COLO829 (cell line): ENCODE measurements at places on chromosomes 4 and X.

DNA sequence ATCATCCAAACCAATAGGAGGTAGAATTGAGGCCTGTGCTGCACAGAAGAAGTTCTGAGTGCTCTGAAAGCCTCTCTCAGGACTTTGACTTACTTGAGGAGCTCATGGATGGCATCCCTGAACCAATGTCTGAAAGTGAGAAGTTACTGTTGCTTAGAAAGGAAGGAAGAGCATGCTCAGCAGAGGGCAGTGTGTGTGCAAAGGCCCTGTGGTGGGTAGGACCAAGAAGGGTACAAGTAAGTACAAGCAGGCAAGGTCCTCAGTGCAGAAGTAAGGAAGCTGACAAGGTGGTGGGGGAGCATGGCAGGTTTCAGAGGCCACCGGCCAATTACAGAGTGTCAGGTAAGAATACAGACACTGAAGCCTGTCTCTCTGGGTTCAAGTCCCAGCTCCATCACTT lies 31.4 kb upstream of the LGI2 start:
- no peak for DNase-seq

DNA sequence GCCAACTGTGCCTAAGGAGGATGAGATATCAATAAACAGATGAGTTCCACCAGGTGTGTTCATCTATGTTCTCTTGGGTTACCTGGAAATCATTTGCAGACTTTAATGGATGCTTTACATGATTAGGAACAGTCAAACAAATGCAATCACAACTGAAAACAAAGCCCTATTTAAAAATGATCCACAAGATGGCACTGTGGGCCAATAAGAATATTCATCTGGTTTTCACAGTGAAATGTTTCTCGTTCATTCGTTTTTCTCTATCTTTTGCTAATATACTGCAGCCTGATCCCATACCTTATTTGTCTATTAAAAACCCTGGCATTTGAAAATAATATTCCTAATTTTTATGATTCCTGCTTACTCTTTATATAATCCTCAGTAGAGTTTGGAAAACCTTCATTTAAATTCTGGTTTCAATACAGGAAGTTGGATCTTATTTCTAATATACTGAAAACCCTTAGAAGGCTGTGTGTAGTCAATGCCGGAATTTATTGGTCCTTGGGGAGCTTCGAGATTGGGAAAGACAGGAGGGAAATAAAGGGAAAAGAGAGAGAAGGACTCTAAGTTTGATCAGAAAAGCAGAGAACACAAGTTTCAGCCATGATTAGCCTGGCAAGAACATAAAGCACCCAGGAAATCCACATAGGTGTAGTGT lies 63.8 kb upstream of the TAPT1 start:
- DNase-seq = peak; percentile 54

GRCh38 chr4:41678086-41678816 lies 70.3 kb downstream of the PHOX2B start:
- no peak for DNase-seq

DNA sequence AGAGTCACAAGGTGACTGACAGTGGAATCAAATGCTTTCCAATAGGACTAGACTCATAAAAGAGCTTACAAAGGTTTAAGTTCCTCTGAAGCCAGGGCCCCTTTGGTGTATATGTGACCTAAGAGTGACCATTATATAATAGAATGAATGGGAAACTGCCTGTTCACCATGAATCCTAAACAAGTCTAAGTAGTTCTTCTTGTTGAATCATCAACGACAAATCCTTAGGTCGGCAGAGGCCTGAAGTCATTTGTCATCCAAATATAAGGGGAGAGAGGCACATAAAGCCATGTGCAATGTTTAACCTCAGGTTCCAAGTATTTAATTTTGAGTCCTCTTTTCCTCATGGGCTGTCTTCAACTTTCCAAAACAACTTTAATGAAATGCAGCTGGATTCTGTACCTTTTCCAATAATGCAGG lies 122.4 kb downstream of the RASL11B start:
- DNase-seq = no peak

DNA sequence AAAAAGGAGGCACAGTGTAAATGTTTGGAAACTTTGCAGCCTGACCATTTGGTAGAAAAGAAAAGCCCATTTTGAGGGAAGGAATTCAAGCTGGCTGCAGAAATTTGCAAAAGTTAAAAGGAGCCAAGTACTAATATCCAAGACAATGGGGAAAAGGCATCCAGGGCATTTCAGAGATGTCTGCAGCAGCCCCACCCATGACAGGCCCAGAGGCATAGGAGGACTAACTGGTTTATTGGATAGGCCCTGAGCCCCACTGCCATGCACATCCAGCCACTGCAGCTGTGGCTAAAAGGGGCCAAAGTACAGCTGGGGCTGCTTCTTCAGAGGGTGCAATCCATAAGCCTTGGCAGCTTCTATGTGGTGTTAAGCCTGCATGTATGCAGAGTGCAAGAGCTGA lies 104.9 kb downstream of the HS3ST1 start:
- DNase-seq = no peak

GRCh38 chr4:109020861-109021260 lies 258.0 kb upstream of the ETNPPL start:
- DNase-seq = no peak

GRCh38 chr4:183989461-183989860 lies 84.4 kb downstream of the STOX2 start:
- DNase-seq = no peak

- DNase-seq = no peak
Measured at GRCh38 chr4:2790583-2791517, 2.0 kb upstream of the SH3BP2 start.

DNA sequence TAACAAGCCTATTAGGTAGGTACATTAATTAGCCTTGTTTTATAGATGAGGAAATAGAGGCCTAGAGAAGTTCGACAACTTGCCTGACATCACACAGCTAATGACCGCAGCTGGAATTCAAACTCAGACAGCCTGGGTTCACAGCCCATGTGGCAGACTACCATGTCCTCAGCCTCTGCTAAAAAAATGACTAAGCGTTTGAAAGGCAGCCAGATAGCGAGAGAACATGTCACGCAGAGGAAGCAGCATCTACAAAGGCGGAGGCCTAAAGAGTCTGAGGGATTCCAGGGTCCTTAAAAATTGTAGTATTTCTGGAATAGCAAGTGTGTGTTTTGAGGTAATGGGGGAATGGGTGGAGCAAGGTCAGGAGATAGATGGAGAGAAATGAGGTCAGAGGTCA lies 33.2 kb upstream of the BMP15 start:
- DNase-seq = no peak

DNA sequence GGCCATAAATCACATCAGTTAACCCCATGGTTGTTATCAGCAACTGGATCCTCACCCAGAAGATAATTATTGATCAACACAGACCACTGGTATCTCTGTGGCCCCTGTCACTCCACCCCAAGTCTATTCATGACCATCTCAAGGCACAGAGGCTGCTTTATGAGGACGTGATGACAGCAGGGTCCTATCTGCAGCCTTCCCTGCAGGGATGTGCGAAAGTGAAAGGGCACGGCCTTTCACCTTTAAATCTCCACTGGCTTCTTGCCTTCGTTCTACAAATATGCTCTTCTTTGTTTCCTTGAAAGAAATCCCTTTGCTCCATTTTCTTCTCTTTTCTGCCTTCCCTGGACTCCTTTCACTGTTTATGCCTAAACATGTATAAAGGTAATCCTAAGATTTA lies 170.6 kb upstream of the EDNRA start:
- no peak for DNase-seq

DNA sequence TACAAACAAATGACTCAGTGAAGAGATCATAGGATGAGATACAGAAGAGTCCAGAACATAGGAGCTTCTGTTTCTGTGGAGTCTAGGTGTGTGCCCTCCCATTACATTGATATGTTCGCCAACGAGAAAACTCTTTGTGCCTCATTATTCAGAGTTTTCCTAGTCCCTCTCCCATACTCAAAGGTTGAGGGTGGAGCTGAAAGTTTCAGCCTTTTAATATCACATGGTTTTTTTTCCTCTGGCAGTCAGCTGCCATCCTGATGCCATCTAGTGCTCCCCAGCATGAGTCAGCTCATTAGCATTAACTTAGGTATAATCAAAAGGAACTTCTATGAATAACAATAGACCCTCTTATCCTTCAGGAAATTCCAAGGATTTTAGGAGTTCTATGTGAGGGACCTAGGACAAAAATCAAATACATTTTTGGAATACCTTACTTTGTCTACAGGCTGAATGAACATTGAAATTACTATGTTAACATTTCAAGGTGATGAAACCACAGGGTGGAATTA lies 559.6 kb upstream of the AMOT start:
- peak; percentile 71 for DNase-seq

DNA sequence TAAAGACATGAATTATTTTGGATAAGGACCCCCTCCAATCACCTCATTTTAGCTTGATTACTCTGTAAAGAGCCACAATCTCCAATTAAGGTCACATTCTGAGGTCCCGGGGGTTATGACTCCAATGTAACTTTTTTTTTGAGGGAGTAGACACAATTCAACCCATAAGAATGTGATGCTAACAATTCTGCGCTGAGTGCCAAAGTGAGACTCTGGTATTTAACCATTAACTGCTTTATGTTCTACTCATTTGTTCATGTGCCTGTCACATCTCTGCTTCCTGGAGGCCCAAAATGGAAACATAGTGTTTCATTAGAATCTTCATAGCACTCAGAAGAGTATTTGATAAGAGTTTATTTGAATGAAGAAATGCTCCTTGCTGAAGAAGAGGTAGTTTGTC lies 234.8 kb downstream of the CPE start:
- no peak for DNase-seq

DNA sequence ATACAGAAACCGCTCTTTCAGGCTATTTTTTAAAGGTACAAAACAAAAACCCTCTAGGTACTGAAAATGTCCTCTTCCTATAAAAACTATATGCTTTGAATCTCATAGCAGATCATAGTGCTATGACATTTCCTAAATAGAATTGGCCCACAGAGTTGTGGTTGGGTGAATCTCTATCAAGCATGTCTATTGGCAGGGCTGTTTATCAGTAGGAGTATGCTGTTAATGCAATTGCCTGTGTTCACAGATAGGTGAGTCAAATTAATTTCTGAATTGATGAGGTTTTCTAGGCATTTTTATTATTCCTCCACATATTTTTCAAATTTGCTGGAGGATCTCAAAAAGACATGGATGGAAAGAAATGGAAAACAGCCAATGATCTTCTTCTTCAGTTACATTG lies 73.9 kb downstream of the QRFPR start:
- no peak for DNase-seq

DNA sequence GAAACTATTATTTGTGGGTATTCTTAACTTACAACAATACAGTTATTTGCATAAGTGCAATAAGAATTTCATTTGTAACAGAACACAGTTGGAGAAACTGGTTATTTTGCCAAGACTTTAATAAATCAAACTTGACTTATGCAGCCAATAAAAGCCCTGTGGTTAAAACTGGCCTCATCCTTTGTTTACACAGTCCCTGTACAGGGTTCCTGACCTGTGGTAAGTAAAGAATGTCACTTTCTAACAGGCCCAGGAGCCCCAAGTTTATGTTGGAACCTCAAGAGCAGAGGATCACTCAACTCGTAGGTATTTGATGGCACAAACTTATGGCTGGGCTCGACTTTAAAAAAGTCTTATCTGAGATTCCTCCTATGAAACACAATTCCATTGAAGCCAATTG lies 88.6 kb upstream of the PTCHD1 start:
- DNase-seq = no peak

- DNase-seq = no peak
Measured at GRCh38 chrX:147832707-147833348, 78.9 kb upstream of the FMR1 start.

- no peak for DNase-seq
Measured at GRCh38 chr4:159384017-159384416, 281.1 kb downstream of the RAPGEF2 start.
